Activated CD4-positive, alpha-beta T cell treated with anti-CD3 and anti-CD28 coated beads, Interleukin-2, amount 50 U/mL, for 48 hours (primary cell): ENCODE measurements at places on chromosomes 5 and 9.

GRCh38 chr5:145975361-145976066 lies 39.1 kb downstream of the SH3RF2 start:
- no peak for DNase-seq

GRCh38 chr9:126915281-126915816 lies 767 bp downstream of the RALGPS1 start:
- peak; percentile 36 for DNase-seq

GRCh38 chr9:36082931-36083330 lies 46.2 kb downstream of the RECK start:
- DNase-seq = no peak

DNA sequence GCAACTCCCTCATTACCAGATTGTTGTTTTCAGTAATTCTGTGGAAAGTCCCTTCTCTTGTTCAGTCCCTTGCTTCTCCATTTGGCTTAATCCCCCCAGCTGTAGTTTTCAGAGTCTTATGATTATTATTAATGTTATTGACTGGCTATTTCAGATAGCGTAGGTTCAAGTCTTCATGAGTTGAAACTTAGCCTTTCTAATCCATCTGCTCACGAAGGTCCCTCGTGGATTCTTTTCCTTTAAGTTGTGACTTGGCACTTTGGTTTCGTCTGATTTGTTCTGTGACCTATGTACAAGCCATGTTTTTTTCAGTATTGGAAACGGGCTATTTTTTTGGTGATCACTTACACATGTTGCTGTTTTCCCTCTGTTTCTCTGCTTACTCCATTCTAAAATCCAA lies 260.3 kb downstream of the TMEM167A start:
- no peak for DNase-seq

GRCh38 chr9:117303643-117304230 lies 111.1 kb downstream of the ASTN2 start:
- no peak for DNase-seq

DNA sequence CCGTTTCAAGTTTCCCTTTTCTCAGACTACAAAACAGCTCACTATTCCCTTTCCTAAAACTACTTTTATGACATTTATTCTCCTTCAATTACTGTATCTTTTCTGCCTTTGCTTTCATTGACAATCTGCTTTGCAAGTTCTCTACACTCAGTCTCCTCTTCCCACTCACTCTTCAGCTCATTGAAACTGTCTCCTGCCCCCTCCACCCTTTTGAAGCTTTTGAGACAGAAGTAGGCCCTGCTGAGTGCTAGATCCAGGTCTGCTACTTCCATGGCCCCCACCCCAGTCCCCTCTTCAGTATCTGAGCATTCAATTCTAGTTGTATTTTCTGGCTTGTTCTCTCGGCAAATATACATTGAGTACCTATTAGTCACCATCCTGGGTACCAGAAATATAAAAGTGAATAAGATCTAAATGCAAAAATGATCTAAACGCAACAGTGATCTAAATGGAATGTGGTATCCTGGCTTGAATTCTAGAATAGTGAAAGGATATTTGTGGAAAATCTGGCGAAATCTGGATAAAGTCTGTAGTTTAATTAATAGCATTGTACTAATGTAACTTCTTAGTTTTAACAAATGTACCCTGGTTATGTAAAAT lies 58.4 kb downstream of the OR2K2 start:
- DNase-seq = no peak

- no peak for DNase-seq
These were observed 632.6 kb upstream of the SEMA6A start for GRCh38 chr5:117207088-117207668.

DNA sequence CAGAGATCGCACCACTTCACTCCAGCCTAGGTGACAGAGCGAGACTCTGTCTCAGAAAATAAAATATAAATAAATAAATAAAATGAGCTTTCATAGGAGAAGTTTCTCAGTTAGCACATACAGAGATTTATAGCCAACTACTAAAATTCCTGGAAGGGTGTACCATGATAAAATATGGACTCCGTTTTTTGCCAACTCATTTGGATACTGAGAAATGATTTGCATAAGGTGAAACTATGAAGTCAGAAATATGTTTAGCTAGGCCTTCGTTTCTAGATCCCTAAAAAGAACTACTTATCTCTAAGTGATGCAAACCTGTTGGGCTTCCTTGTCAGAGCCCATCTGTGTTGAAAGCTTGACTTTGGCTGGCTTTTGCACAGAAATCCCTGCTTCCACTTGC lies 56.9 kb upstream of the SLC1A1 start:
- DNase-seq = no peak

- DNase-seq = no peak
These were observed 3.5 kb downstream of the SNCAIP start for GRCh38 chr5:122315521-122315920.

DNA sequence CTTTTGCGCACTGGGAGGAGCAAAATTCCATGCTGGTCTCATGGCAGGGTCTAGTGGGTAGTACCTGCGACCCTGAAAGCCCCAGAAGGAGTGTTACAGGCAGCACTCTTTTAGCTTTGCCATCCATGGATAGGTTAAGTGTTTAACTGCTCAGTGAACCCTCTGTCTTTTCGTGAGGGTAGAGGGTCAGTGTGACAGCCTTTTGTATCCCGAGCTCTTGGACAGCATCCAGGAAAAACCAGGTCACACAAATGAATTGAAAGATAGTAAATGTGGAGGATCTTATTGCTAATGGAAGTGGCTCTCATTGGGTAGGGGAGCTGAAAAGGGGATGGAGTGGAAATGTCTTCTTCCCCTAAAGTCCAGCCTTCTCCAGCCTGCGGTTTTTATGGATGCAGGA lies 57.8 kb upstream of the CCDC112 start:
- DNase-seq = no peak

- peak; percentile 81 for DNase-seq
These were observed 27.4 kb downstream of the UNC5A start for GRCh38 chr5:176837707-176838115.

- DNase-seq = no peak
These were observed 22.0 kb downstream of the SNX30 start for GRCh38 chr9:112772551-112772950.

DNA sequence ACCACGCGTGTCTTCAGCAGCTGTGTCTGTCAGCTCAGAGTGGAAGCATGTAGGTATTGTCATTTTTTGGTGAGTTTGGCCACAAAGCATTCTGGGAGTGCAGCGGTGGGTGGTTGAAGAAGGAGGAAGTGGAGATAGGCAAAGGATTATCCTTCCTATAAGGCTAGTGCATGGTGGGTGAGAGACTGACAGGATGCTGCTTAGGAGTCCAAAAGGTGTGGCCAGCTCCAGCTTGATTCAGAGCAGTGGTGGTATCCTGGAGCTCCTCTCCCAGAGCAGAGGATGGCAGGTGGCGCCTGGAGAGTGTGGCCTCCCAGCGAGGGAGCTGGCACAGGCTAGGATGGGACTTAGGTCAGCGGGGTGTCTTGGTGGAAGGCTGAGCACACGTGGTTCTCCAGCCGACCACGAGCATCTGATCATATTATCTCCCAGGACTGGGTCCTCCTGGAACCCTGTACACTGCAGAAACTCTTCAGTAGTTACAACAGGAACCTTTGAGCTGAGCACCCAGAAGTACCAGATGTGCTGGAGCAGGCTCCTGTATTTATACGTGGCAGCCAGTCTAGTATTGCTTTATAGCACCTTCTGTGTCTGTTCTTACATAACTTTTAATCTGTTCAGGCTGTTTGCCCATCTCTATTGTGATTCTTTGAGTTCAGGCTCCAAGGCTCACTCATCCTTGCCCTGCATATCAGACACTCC lies 29.6 kb downstream of the MAML1 start:
- DNase-seq = peak; percentile 13

DNA sequence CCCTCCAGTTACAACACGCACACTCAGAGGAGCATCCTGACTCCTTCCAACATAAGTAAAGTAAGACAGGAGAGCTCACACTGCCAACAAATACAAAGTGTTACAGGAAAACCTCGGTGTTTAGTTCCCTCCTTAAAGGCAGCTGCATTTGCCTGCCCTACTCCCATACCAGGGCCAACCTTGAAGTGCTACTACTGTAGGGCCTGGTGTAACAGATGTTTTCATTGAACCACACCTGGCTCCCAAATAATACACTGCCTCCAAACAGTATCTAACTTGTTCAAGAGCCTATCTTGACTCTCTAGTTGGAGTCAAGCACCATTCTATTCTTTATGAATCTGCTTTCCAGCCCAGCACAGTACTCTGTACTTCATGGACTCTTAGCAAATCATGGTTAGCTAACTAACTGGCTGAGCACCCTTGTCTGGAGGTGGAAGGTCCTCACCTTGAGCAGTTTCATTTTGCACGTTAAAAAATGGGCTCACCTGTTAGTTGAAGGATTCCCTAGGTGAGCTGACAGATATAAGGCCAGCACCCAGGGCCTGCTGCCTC lies 34.6 kb downstream of the TTC39B start:
- no peak for DNase-seq

DNA sequence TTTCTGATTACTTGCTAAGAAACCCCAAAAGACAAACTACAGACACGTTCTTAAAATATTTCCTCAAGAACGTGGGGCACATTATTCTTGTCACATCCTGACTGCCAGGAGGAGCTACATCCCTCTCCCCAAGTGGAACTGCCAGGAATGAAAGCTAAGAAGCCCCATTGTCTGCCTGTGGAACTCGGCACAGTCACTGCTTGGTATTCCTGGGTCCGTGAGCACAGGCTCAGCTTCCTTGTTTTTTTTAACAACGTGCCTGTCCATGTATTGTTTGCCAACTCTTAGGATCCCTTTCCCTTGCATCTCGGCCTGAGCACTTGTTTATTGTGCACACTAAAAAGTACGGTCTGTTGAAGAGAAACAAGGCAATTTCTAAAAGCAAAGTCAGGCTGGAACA lies 47.0 kb upstream of the SELENOP start:
- DNase-seq = no peak

- no peak for DNase-seq
These were observed 1787.7 kb downstream of the EFNA5 start for GRCh38 chr5:105882956-105883481.

- DNase-seq = no peak
These were observed 71.8 kb downstream of the PRRT1B start for GRCh38 chr9:131616983-131617604.

- no peak for DNase-seq
These were observed 2.6 kb downstream of the DIAPH1 start for GRCh38 chr5:141615991-141616720.

DNA sequence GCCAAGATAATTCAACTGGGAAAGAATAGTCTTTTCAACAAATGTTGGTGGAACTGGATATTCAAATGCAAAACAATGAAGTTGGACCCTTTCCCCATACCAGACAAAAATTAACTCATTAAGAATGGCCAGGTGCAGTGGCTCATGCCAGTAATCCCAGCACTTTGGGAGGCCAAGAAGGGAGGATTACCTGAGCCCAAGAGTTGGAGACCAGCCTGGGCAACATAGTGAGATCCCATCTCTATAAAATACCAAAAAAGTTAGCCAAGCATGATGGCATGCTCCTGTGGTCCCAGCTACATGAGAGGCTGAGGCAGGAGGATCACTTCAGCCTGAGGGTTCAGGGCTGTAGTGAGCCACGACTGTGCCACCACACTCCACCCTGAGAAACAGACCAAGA lies 24.2 kb downstream of the SERINC5 start:
- DNase-seq = no peak

- DNase-seq = no peak
These were observed 22.2 kb downstream of the SHB start for GRCh38 chr9:38046661-38047300.

GRCh38 chr5:3858524-3858923 lies 262.9 kb downstream of the IRX1 start:
- no peak for DNase-seq

DNA sequence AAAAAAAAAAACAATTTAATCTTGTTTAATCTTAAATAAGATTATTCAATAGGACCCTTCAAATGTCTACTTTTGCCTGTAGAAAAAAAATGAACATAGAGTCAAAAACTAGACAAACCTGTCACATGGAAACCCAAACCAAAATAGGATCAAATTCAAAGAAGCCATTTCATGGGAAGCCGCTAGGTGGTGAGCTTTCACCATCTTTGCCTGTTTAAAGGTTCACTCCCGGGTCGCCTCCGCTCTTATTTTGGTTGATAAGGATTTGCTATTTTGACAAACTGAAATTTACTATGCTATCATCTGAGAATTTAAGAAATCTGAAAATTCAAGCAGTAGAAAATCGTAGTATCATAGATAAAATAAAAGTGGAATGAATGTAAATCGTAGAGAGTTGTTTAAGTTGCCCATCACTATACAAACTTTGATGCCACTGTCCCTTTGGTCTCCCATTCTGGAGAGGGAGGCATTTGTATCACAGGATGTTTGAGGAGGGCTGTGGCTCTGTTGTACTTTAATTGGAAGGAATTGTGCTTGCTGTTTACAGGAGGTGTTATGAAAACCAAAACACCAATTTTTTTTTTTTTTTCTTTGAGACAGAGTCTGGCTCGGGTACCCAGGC lies 43.5 kb upstream of the DNAH5 start:
- DNase-seq = peak; percentile 11

DNA sequence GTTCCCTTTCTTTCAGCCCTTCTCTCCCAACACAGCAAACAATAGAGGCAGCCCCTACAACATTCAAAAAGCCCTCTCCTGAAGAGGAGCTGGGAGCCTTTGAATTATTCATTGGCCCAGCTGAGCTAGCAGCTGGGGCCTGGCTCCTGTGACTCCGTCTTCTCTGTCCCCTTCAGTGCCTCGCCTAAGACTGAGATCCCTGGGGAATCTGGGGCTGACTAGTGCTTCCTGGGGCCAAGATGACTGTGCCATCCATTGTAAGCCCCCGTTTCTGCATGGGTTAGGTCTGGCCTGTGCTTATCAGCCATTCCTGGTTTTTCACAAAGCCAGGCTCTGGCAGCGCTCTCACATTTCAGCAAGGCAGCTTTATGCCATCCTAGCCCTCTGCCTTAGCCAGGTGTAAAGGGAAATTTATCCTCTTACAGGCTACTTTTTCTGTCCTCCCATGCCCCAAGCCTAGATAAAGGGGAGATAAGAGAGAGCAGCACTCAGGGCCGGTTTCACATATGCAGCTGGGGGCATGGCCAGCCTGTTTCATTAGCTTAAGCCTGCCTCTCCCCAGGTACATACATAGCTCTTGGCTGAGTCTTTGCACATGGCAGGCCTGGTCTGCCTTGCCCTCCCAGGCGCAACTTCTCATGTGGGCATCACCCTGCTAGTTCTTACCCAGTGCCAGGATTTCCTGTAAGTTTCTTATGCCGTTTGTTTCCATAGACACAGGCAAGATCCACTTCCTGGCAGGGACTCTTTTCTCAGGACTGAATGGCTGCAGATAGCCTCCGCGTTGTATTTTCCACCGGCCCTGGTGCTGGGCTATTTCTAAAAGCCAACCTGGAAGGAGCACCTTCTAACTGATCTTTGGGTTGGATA lies 15.8 kb downstream of the PTPA start:
- no peak for DNase-seq

- no peak for DNase-seq
These were observed 853.7 kb downstream of the TAF11L14 start for GRCh38 chr5:18487928-18488480.

DNA sequence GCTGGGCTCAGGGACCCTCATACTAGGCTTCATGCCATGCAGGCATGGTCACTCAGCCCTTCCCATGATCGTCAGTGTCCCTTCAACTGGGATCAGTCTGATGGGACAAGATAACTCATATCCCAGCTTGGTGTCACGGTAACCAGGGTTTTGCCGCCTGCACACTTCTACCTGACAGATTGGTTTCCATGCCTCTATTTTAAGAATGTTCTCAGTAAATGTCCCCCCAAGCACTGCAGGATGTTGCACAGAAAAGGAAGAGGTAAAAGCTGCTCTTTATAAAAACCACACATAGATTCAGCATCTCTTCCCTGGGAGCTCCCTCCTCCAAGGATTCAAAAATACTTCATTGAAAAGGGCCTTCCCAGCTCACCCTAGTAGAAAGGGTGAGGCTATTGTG lies 56.1 kb downstream of the SLIT3 start:
- no peak for DNase-seq
